ENCODE measurements at places on chromosomes 5 and 9. TPM values are rescaled to one million over a fixed set of nuclear protein-coding genes. Genes with fewer than 3 reads are reported as not detected.

The ARL14EPL gene
- not detected for total RNA-seq

The PIK3R1 gene
- 152 TPM for total RNA-seq

The ABCA1 gene
- total RNA-seq = 0.80 TPM

The PDCD1LG2 gene
- total RNA-seq = 1.1 TPM

The TAF9 gene
- 42.3 TPM for total RNA-seq

The NME5 gene
- not detected for total RNA-seq

The FBP2 gene
- total RNA-seq = not detected

The PCDHGA11 gene
- 0.20 TPM for total RNA-seq

The PCDHA9 gene
- not detected for total RNA-seq

The MLANA gene
- total RNA-seq = not detected

The PCDHGA6 gene
- total RNA-seq = 0.76 TPM

The FCHSD1 gene
- 106 TPM for total RNA-seq

The GRXCR2 gene
- not detected for total RNA-seq

The NOXA1 gene
- 5.6 TPM for total RNA-seq

The ISCA1 gene
- 34.6 TPM for total RNA-seq

The SLC25A2 gene
- 0.38 TPM for total RNA-seq

The MYORG gene
- 1.4 TPM for total RNA-seq

The CDC20B gene
- not detected for total RNA-seq

The CBY3 gene
- 0.76 TPM for total RNA-seq

The DTWD2 gene
- 3.5 TPM for total RNA-seq

The NAIF1 gene
- total RNA-seq = 13.8 TPM

The OTP gene
- not detected for total RNA-seq

The TCF7 gene
- 841 TPM for total RNA-seq

The WWC1 gene
- 2.7 TPM for total RNA-seq

The CCL21 gene
- total RNA-seq = not detected

The EEIG1 gene
- 516 TPM for total RNA-seq

The NRARP gene
- total RNA-seq = 0.29 TPM

The DBH gene
- total RNA-seq = 0.09 TPM

The ADCY2 gene
- total RNA-seq = not detected

The SLC30A5 gene
- total RNA-seq = 50.2 TPM

The GOLPH3 gene
- 67.4 TPM for total RNA-seq

The PCDHGB6 gene
- 0.26 TPM for total RNA-seq

The POU5F2 gene
- 1.7 TPM for total RNA-seq

The NR6A1 gene
- total RNA-seq = not detected

The WDR31 gene
- total RNA-seq = 0.33 TPM

The IL5 gene
- total RNA-seq = not detected

The GPR21 gene
- 1.0 TPM for total RNA-seq

The PTPRD gene
- not detected for total RNA-seq

The C5orf52 gene
- not detected for total RNA-seq

The SPINK7 gene
- not detected for total RNA-seq

The PTGDS gene
- total RNA-seq = 4.8 TPM

The MARCOL gene
- not detected for total RNA-seq

The GNA14 gene
- not detected for total RNA-seq

The BNIP1 gene
- 7.1 TPM for total RNA-seq

The HAVCR2 gene
- 4.5 TPM for total RNA-seq
